ENCODE measurements at places on chromosomes 13 and 19.

GRCh38 chr13:74555651-74556420 is 421.6 kb upstream of the KLF12 start:
- no peak for DNase-seq

GRCh38 chr13:90974249-90974975 is 373.1 kb upstream of the MIR17HG start:
- no peak for DNase-seq

- DNase-seq: peak; percentile 48
Measured at GRCh38 chr13:99151516-99151915, 49.1 kb upstream of the UBAC2 start.

- DNase-seq: no peak
Measured at GRCh38 chr13:25827831-25828465, 223.9 kb downstream of the SHISA2 start.

- no peak for DNase-seq
Measured at GRCh38 chr13:79287939-79288795, 117.9 kb downstream of the RBM26 start.

DNA sequence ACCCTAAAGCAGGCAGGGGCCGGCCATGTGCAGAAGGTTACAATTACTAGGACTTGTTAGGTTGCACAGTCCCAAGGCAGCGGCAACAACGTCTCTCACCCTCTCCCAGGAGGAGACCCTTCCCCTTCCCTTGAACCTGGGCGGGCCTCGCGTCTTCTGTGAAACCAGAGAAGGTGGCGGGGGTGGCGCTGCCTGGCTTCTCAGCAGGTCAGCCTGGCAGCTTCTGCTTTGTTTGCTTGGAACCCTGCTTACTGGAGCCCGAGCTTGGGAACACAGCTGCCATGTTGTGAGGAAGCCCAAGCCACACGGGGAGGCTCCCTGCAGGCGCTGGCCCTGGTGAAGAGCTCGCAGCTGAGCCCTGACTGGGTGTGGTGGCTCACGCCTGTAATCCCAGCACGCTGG is 15.5 kb downstream of the MKNK2 start:
- no peak for DNase-seq

GRCh38 chr13:54949735-54950134 is 1921.1 kb downstream of the OLFM4 start:
- no peak for DNase-seq

DNA sequence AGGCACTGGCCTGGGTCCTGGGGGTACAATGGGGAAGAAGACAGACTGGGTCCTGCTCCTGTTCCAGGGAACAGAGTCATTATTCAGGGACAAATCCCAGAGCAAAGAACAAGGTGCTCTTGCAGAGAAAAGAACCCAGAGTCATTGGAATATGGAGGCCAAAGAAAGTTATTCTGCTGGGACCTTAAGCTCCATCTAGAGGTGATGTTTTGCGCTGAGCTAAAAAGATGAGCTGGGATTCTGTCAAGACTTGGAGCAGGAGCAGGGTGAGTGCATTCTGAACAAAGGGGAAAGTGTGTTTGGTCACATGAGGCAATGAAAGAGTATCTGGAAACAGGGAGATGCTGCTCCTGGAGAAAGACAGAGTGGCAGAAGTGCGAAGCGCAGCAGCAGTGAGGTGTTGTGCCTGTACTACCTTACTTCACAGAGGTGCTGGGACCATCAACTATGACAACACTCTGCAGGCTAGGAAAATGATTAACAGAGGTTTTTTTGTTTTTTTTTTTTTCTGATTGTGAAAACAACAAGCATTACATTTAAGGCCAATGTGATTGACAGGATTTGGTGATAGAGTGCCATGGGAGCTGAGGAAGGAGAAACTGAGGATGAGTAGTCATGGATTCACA is 95.3 kb upstream of the TNFSF11 start:
- peak; percentile 20 for DNase-seq

DNA sequence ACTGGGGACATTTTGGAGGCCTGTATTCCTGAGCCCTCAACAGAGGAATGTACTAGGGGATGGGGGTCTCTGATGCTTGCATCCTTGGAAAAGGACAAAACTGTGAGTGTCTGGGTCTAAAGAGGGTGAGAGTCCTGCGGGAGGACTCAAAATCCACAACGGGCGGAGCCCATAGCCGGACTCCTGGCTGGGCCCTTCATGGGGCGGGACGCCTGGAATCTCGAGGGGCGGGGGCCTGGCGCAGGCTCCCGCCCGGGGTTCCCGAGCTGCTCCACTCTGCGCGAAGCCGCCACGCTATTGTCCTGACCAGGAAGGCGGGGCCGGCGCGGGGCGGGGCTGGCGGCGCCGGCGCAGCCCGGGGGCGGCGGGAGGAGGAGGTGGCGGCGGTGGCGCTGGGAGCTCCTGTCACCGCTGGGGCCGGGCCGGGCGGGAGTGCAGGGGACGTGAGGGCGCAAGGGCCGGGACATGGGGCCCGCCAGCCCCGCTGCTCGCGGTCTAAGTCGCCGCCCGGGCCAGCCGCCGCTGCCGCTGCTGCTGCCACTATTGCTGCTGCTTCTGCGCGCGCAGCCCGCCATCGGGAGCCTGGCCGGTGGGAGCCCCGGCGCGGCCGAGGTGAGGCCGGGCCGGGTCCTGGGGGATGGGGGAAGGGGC is at the start of gene APLP1:
TSS of gene APLP1 (plus strand) at position 403 of the 651 bp plus-strand sequence. CDS start at position 466, 63 bp downstream.
- DNase-seq: peak; percentile 7

- DNase-seq: no peak
Measured at GRCh38 chr13:79289571-79289970, 116.5 kb downstream of the RBM26 start.

DNA sequence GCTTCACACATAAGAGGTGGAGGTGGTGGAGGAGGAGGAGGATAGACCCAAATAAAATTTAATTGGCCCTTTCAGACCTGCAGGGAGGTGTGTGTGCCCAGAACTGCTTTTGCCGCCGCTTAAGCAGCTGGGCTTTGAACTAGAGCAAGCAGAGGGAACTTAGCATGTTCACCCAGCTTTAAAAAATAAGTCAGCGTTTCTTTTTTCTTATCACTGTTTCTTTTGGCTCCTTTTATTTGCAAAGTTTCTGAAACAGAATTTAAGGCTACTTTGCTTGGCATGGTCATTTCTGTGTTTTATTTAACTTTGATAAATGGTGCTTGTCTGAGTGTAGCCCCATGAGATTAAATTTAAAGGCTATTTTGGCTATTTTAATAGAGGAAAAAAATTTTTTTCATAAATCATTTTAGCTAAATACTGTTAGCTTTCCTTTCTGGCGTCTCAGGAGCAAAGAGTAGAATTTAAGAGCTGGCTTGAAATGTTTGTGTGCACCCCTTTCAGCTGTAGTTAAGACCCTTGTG is 43.3 kb upstream of the RNF113B start:
- DNase-seq: no peak

GRCh38 chr13:33582121-33582520 is 235.8 kb upstream of the RFC3 start:
- DNase-seq: peak; percentile 7

GRCh38 chr13:80338781-80339562 is 2.0 kb downstream of the SPRY2 start:
- DNase-seq: peak; percentile 76

DNA sequence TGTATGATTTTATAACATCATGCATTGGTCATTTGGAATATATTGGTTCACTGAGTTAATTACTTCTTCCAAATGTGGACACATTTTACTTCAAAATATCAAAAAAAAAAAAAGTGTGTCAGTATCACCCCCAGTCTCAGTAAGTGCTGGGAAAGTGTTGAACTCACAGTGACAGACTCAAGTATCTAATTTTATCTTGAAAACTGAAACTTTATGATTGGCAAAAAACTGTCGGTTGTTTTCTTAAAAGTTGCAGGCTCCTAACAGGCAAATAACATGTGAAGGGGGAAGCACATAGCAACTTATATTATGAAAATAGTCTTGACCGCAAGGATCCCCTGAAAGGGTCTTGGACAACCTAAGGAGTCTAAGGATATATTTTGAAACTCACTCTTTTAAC is 33.5 kb upstream of the TPP2 start:
- no peak for DNase-seq

- peak; percentile 97 for DNase-seq
Measured at GRCh38 chr13:92838786-92839185, 387.8 kb upstream of the GPC6 start.

GRCh38 chr19:1258707-1259205 is 10.4 kb downstream of the MIDN start:
- no peak for DNase-seq

- DNase-seq: no peak
Measured at GRCh38 chr19:4969292-4969771, 419 bp downstream of the KDM4B start.

DNA sequence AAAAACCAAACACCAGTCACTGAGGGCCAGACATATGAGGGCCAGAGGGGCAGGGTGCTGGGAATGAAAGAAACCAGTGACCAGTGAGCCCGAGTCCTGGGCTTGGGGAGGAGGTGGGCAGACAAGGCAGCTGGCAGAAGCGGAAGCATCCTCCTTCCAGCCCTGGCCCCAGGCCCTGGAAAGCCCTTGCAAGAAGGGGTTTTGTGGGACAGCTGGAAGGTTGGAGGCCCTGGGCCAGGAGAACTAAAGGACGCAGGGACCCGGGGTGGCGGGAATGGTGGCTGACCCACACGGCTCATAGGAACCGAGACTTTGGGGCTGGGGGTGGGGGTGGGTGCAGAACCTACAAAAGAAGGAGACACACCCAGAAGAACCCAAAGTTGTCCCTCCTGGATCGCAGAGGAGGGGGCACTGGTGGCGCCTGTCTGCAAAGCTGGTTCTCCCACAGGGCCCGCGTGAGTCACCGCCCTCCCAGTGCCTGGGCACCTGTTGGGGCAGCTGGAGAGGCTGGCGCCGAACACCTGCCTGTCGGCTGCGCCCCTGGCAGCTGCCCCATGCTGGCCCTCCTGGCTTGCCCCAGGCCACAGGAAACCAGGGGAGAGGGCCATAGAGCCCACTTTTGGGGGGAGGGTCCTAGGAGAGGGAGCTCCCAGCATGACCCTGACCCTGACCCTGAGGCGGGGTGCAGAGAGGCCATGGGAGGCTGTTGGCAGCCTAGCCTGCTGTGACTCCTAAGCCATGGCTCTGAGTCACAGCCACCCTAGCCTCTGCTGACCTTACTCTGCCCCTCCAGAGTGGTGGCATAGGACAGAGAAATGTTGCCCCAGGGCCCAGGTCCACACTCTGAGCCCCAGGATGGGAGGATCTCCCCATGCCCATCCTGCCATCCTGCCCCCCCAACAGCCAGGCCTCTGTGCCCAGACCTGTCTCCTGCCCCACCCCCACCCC is 802 bp downstream of the DMPK start:
- no peak for DNase-seq

- no peak for DNase-seq
Measured at GRCh38 chr13:32430018-32430747, 2.3 kb upstream of the N4BP2L1 start.

- DNase-seq: no peak
Measured at GRCh38 chr19:51025401-51025800, 1.0 kb downstream of the KLK11 start.

- DNase-seq: no peak
Measured at GRCh38 chr13:25528266-25528665, 156.5 kb downstream of the ATP8A2 start.

DNA sequence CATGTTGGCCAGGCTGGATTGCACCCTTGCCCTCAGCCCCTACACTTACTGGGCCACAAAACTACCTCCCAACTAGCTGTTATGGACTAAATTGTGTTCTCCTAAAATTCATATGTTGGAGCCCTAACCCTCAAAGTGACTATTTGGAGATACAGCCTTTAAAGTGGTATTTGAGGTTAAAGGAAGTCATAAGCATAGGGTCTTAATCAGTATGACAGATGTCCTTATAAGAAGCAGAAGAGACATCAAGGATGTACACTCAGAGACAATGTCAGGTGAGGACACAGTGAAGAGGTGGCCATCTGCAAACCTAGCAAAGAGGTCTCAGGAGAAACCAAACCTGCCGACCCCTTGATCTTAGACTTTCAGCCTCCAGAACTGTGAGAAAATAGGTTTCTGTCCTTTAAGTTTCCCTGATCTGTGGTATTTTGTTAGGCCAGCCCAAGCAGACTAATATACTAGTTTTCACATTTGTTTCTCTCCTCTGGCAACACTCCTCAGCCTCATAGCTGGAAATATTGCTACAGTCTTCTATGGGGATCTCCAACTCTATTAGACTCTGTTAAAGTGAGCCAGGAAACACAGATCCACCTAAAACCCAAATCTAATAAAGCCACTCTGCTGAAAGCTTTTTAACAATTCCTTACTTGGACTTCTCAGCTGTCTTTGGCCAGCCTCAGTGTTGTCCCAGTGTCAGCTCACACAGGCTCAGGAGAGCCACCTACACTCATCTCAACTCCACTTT is 256.5 kb downstream of the TBC1D4 start:
- DNase-seq: no peak

DNA sequence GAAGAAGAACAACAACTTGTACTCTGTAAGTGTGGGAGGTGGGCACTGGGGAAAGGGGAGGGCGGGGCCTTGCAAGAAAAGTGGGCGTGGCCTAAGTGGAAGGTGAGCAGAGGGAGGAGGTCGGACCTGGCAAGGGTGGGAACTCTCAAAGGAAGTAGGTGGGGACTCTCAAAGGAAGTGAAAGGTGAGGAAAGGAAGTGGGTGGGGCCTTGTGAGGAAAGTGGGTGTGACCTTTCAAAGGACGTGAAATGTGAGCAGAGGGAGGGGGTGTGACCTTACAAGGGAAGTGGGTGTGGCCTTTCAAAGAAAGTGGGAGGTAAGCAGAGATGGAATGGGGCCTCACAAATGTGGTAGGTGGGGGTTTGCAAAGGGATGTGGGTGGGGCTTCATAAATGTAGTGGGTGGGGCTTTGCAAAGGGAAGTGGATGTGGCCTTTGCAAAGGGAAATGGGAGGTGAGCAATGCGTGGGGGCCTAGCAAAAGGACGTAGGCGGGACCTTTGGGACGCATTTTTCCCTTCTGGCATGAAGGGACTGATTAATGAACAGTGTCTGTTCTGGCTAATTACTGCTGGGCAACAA is 25.9 kb downstream of the ACSBG2 start:
- no peak for DNase-seq

DNA sequence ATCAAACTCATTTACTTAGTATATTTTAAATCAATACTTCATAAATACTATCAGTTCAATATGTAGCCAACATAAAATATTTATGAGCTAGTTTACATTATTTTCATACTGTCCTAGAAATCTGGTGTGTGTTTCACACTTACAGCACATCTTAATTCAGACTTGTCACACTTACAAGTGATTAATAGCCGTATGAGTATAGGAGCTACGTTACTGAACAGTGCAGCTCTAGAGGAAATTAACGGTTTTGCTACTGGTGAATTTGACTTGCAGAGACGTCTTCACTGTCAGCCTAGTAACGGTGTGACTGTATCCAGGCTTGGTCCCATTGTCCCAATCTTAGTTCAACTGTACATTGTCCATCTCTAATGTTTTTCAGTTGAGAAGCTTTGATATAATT is 33.7 kb upstream of the POSTN start:
- DNase-seq: no peak

DNA sequence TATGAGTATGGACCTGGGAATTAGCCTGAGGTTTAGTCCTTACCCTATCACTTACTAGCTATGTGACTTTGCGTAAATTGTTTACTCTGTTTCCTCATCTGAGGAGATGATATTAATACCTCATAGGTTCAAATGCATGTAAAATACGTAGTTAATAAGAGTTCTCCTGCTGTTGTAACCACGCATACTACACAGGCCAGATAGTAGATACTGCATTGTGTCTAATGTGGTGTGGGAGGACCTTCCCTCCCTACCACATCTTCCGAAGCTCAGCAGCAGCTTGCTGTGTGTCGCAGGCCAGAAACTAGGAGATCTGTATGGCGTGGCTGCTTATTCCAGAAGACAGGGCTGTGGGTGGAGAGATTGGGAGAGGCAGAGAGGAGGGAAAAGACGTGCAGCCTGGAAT is 23.0 kb downstream of the GTF2F2 start:
- no peak for DNase-seq
